ENCODE measurements at places on chromosomes 5 and 9. TPM values are rescaled to one million over a fixed set of nuclear protein-coding genes. Genes with fewer than 3 reads are reported as not detected.

DNA sequence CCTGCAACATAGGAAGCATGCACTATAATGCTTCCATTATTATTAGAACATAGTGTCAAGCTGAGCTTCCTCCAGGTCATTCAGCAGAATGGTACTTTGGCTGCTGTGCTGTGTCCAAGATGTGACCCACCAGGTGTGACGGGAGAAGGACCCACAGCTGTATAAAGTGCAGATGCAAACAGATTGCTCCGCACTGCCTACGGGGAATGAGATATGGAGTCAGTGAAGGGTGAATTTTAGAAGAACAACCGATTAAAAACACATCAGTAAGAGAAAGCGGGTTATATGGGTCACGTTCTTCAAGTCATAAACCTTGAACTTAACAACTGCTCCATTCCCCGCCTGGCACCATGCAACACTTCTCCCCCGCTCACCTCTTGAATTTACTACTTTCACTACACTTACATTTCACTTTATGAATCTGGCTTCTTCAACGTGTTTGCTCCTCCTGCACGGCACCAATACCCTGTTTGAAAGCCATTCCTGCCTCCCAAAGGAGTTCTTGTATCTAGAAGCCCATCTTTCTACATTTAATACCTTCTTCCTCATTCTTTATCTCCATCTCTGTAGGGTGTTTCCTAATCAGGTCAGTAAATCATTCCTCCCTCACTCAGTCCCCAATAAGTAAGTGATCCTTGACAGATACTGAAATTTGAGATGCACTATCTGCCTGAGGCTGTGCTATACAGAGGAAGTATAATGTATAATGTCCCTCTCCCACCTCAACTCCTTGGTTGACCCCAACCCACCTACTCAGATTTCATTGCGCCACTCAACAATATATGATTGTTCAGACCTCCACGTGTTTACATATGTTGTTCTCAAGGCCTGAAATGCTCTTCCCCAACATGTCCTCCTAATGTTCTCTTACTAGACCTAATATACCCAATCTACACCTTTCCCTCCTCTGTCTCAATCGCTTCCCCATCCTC, 25.9 kb downstream of the BRINP1 start:
- no peaks in the 10 kb centered on the region for H3K4me1 ChIP-seq
- no peak overlapping the region for H3K4me3 ChIP-seq
- H3K27me3 ChIP-seq: no peaks in the 10 kb centered on the region

Gene CCT5
- 170 TPM for total RNA-seq

GRCh38 chr5:124908581-124909451, 162.4 kb upstream of the ZNF608 start:
- H3K4me1 ChIP-seq: no peaks in the 10 kb centered on the region
- no peaks in the 10 kb centered on the region for H3K36me3 ChIP-seq
- no peak overlapping the region for H3K4me3 ChIP-seq
- peaks cover 3% of the 10 kb centered on the region for H3K27me3 ChIP-seq
- DNase-seq: no peak

- H3K4me3 ChIP-seq: no peak overlapping the region
- DNase-seq: no peak
- no peaks in the 10 kb centered on the region for H3K36me3 ChIP-seq
- peaks cover 2% of the 10 kb centered on the region for H3K27me3 ChIP-seq
These were observed 57.7 kb upstream of the RPS23 start for GRCh38 chr5:82335806-82336205.

GRCh38 chr9:110329639-110330230, 7.9 kb downstream of the TXNDC8 start:
- H3K4me3 ChIP-seq: no peak overlapping the region
- H3K27me3 ChIP-seq: peaks cover 4% of the 10 kb centered on the region
- H3K36me3 ChIP-seq: no peaks in the 10 kb centered on the region
- H3K27ac ChIP-seq: no peak overlapping the region
- peaks cover 7% of the 10 kb centered on the region for H3K4me1 ChIP-seq

DNA sequence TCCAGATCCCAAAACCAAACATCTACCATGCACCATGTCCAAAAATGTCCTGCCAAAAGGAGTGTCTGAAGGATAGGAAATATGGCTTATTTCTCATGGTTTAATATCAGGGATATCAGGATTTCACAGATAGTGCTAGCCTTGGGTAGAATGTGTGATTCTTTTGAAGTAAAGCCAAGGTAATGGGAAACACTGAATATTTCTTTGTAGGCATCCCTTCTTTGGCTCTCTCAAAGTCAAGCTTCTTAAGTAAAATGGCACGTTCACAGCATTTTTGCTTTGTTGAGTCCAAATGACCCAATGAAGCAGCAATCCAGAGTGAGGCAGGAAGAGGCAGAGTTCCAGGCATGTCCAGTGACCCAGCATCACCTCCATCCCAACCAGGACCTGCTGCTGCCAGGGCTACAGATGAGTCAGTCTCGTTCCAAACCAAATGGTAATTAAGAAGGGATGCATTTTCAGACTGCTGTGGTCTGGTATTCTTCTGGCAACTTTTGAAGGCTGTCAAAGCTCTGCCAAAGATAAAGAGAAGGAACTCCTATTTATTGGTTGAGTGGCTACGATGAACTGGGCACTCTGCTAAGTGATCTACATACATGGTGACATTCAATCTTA, 678.8 kb upstream of the KLF4 start:
- H3K36me3 ChIP-seq: no peaks in the 10 kb centered on the region
- no peaks in the 10 kb centered on the region for H3K4me1 ChIP-seq
- no peak for DNase-seq
- H3K4me3 ChIP-seq: no peak overlapping the region
- no peaks in the 10 kb centered on the region for H3K27me3 ChIP-seq
- no peak overlapping the region for H3K27ac ChIP-seq

GRCh38 chr5:30194595-30194994, 998.9 kb upstream of the CDH6 start:
- no peak overlapping the region for H3K4me3 ChIP-seq
- no peaks in the 10 kb centered on the region for H3K36me3 ChIP-seq
- H3K27ac ChIP-seq: no peak overlapping the region
- H3K4me1 ChIP-seq: no peaks in the 10 kb centered on the region
- H3K27me3 ChIP-seq: no peaks in the 10 kb centered on the region

Gene PJA2
- 75.6 TPM for total RNA-seq

- H3K27me3 ChIP-seq: no peaks in the 10 kb centered on the region
- H3K36me3 ChIP-seq: peaks cover 28% of the 10 kb centered on the region
- H3K4me1 ChIP-seq: peaks cover 4% of the 10 kb centered on the region
- no peak overlapping the region for H3K27ac ChIP-seq
- DNase-seq: no peak
These were observed 258.0 kb downstream of the NR3C1 start for GRCh38 chr5:143145243-143146160.

GRCh38 chr5:127184851-127185250, 105.7 kb upstream of the MEGF10 start:
- DNase-seq: no peak
- no peaks in the 10 kb centered on the region for H3K4me1 ChIP-seq

Gene PLAC8L1
- not detected for total RNA-seq

Gene SPAG8
- 3.4 TPM for total RNA-seq

GRCh38 chr5:143601917-143602333, 198.4 kb upstream of the NR3C1 start:
- H3K27me3 ChIP-seq: peaks cover 3% of the 10 kb centered on the region
- peaks cover 31% of the 10 kb centered on the region for H3K4me1 ChIP-seq
- no peak overlapping the region for H3K4me3 ChIP-seq
- DNase-seq: no peak
- H3K27ac ChIP-seq: no peak overlapping the region

Gene SV2C
- total RNA-seq: 0.03 TPM

DNA sequence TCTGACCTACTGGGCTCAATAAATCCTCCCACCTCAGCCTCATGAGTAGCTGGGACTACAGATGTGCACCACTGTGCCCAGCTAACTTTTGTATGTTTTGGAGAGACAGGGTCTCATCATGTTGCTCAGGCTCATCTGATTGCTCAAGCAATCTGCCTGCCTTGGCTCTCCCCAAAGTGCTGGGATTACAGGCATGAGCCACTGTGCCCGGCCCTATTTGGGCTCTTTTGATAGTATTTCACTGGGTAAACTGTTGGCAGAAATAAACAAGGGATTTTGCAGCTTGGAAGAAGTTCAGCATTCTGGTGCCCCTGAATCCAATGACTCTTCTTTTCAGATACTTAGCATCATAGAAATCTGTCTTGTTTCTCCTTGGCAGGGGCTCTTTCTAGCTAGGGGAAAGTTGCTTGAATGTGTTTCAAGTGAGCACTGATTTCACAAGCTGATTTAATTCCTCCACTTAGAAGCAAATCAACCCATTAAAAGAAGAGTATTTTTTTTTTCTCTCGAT, 146.8 kb downstream of the PAPPA start:
- H3K36me3 ChIP-seq: no peaks in the 10 kb centered on the region
- DNase-seq: no peak
- H3K27ac ChIP-seq: no peak overlapping the region
- no peak overlapping the region for H3K4me3 ChIP-seq
- H3K27me3 ChIP-seq: no peaks in the 10 kb centered on the region

- H3K27me3 ChIP-seq: no peaks in the 10 kb centered on the region
- DNase-seq: no peak
- no peaks in the 10 kb centered on the region for H3K4me1 ChIP-seq
These were observed 8.5 kb upstream of the GPR150 start for GRCh38 chr5:95611396-95611795.

Gene ELOVL7
- 0.57 TPM for total RNA-seq

Gene CAMLG
- 24.7 TPM for total RNA-seq

- no peaks in the 10 kb centered on the region for H3K4me1 ChIP-seq
- H3K27ac ChIP-seq: no peak overlapping the region
- no peaks in the 10 kb centered on the region for H3K36me3 ChIP-seq
- H3K27me3 ChIP-seq: no peaks in the 10 kb centered on the region
These were observed 155.3 kb downstream of the ISOC1 start for GRCh38 chr5:129249886-129250285.

DNA sequence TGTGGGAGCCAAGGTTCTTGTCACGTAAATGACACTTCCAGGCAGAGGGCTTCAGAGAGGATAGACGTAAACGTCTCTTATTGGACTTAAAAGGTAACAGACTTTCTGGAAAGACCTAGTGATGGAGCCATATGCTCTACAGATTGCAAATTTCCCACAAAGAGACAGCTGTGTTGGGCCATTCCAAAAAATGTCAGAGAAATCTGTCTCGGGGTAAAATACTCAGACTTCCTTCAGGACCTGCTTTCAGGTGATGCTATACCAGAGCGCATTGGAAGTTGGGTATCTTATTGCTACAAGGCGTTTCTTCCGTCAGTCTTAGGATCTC, 29.2 kb downstream of the PROP1 start:
- peaks cover 3% of the 10 kb centered on the region for H3K4me1 ChIP-seq
- DNase-seq: no peak
- no peak overlapping the region for H3K27ac ChIP-seq

Gene FOXD4
- total RNA-seq: 0.17 TPM

Gene SLC25A48
- total RNA-seq: not detected

DNA sequence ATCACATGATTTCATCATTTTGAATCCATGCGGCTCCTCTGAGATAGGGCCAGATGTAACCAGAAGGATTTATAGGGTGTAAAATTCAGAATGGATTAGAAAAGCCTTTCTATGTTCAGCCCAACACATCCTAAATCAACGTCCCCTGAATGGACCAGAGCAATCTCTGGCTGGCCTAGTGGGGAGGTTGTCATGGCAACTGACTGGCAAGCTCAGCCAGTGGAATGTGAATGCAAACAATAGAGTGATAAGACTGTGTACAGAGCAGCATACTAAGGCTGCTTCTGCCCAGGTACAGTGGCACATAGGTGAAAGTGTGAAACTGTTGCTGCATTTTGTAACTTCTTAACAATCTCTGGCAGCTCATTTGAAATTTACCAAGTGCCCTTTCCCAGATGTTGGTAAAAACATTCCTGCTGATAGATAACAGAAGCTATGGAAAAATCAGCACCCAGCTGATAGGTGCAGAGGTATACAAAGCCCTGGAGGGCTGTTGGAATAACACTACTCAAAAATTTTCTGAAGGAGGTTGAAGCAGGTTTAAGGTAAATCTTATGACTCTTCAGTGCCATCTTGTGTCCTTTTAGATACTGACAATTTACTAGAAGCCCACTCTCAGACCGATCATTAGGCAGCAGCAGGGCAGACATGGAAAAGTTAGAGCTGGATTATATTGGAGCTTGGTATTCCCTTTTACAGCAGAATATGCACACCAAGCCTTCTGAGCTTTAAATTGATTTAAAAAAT, 267.2 kb downstream of the RAB3C start:
- no peaks in the 10 kb centered on the region for H3K4me1 ChIP-seq
- no peak overlapping the region for H3K27ac ChIP-seq
- DNase-seq: no peak
- H3K4me3 ChIP-seq: no peak overlapping the region
- H3K36me3 ChIP-seq: no peaks in the 10 kb centered on the region
- H3K27me3 ChIP-seq: peaks cover 6% of the 10 kb centered on the region

Gene ADAMTS13
- 3.2 TPM for total RNA-seq

DNA sequence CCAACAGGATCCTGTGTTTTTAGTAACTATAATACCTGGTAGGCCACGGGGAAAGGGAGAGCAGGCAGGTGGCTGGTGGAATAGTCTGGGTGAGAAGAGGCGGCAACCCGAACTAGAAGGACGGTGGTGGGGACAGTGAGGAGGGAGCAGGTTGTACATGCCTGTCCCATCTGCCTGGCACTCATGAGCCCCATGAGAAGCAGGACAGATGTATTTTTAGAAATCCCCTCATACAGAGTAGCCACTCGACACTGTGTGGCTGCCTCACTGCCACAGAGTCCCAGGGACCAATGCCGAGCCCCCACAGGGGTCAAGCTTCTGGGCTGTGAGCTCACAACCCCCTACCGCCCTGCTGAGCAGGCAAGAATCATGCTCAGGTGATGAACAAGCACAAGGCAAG, 136.6 kb downstream of the SEC61B start:
- peaks cover 40% of the 10 kb centered on the region for H3K27me3 ChIP-seq
- H3K27ac ChIP-seq: no peak overlapping the region
- no peak for DNase-seq
- peaks cover 7% of the 10 kb centered on the region for H3K4me1 ChIP-seq

- no peaks in the 10 kb centered on the region for H3K36me3 ChIP-seq
- H3K4me1 ChIP-seq: peaks cover 9% of the 10 kb centered on the region
- H3K27me3 ChIP-seq: peaks cover 8% of the 10 kb centered on the region
- H3K27ac ChIP-seq: no peak overlapping the region
- DNase-seq: no peak
- no peak overlapping the region for H3K4me3 ChIP-seq
These were observed 58.1 kb downstream of the ANKRD55 start for GRCh38 chr5:56175021-56175420.

DNA sequence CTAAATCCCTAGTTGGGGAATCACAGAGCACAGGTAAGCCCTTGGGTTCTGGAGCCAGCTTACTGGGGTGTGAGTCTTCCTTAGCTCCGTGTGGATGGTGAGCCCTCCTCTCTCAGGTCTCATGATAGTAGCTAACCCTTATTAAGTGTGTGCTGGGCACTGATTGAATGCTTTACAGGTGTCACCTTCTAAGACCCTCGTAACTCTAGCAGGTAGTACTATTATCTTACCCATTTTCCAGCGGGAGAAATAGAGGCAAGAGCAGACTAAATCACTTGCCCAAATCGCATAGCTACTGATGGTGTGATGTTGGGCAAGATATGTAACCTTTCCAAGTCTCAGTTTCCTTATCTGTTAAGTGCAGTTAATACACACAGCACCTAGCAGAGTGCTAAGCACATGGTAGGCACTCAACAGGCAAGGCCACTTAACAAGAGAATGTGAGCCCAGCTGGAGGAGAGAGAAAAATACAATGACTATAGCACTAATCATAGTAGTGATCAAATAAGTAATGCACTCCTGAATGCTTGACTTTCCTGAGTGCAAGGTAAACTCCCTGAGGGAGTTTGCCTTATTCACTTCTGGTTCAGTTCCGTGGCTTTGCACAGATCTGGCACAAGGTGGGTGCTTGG, at the start of gene DCANP1:
TSS of gene DCANP1 (minus strand) at position 51 of the 632 bp plus-strand sequence. CDS start 240 bp downstream, outside the sequence.
- H3K27ac ChIP-seq: no peak within 1 kb of the TSS
- DNase-seq: no peak
- no peak within 1 kb of the TSS for H3K4me3 ChIP-seq
- H3K4me1 ChIP-seq: no peaks in the 10 kb centered on the region
- H3K27me3 ChIP-seq: peaks cover 8% of the 10 kb centered on the region
